Activated CD4-positive, alpha-beta T cell treated with anti-CD3 and anti-CD28 coated beads, Interleukin-2, amount 50 U/mL, for 4 hours (primary cell): ENCODE measurements at places on chromosomes 13 and 19.

GRCh38 chr13:50484472-50485113 is 358.9 kb downstream of the DLEU7 start:
- no peak for DNase-seq

DNA sequence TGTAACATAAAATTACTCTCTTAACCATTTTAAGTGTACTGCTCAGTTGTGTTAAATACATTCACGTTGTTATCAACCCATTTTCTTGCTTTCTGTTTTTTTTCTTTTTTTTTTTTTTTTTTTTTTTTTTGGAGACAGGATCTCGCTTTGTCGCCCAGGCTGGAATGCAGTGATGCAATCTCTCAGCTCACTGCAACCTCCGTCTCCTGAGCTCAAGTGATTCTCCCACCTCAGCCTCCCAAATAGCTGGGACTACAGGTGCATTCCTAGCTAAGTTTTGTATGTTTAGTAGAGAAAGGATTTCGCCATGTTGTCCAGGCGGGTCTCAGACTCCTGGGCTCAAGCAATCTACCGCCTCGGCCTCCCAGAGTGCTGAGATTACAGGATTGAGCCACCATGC is 42.5 kb upstream of the C13orf42 start:
- no peak for DNase-seq

- no peak for DNase-seq
Measured at GRCh38 chr13:24540236-24541126, 27.9 kb upstream of the PARP4 start.

DNA sequence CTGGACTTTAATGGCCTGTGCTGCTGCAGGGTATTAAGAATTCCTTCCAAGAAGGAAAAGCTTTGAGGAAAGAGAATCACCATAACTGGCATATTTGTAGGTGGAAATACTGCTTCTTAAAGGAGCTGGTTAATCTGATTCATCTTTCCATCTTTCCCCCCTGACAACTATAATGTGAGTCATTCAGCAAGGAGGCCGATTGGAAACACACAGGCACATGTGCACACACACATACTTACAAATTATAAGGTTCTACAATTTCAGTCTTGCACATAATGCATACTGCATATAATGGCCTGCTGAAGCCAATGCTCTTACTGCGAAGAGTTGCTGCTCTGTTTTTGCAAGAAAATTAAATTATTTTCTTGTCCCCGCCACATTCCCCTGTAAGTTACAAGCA is 78.8 kb upstream of the TPP2 start:
- no peak for DNase-seq

- no peak for DNase-seq
Measured at GRCh38 chr13:73480779-73481559, 422.2 kb downstream of the KLF5 start.
